ENCODE measurements at places on chromosomes 13 and 19.

DNA sequence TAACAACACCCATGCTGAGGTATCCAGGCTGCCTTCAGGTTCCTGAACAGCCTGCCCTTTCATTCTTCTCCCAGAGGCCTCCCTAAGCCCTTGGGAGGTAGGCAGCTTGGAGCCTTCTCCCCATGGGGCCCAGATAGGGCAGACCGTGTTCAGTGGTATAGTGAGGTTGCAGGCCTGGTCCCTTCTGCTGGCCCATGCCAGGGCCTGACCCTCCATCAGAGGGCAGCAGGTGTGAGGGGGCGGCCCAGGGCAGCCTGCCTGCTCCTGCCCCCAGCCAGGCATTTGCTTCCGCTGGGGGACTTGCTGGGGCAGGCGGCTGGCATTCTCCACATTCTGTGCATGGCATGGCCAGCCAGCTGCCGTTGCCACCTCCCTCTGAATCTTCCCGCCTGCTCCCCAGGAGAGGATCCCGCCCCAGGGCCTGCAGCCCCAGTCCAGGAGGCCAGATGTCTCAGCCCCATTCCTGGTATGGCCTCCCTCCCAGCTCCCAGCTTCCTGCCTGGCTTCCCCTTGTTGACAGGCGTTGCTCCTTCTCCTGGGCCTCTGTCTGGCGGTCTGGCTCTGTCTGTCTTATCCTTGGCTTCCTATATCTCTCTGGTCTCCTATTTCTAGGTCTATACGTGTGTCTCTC is 8.9 kb downstream of the CIC start:
- no peak overlapping the region for H3K27ac ChIP-seq
- H3K4me3 ChIP-seq, result no peak overlapping the region
- no peak for DNase-seq

- H3K4me3 ChIP-seq, result no peak overlapping the region
- DNase-seq, result no peak
- no peaks in the 10 kb centered on the region for H3K36me3 ChIP-seq
- H3K27ac ChIP-seq, result no peak overlapping the region
- no peaks in the 10 kb centered on the region for H3K27me3 ChIP-seq
- H3K4me1 ChIP-seq, result peaks cover 9% of the 10 kb centered on the region
Observed at GRCh38 chr19:16014923-16015804, 61.1 kb upstream of the TPM4 start.

DNA sequence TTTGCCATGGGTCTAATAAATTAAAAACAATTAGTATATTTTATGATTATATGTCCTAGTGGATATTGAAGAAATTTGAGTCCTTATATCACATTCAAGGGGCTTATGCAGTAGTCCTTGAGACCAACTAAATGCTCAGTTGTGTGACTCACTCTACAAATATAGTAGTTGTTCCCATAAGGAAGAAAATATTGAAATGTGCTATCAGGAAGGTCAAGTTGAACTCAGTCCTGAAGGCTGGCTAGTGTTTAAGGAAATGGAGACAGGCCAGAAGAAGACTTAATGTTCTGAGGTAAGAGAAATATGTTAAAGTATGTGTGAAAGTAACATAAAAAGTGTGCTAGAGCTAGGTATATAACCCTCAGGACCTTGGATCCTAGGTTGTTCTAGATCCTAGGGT is 766.1 kb upstream of the GPC6 start:
- H3K27ac ChIP-seq, result no peak overlapping the region
- H3K4me3 ChIP-seq, result no peak overlapping the region
- no peaks in the 10 kb centered on the region for H3K4me1 ChIP-seq
- no peaks in the 10 kb centered on the region for H3K36me3 ChIP-seq
- no peak for DNase-seq

- no peak for DNase-seq
- H3K27me3 ChIP-seq, result peaks cover 2% of the 10 kb centered on the region
- H3K4me1 ChIP-seq, result no peaks in the 10 kb centered on the region
- H3K36me3 ChIP-seq, result no peaks in the 10 kb centered on the region
- H3K27ac ChIP-seq, result no peak overlapping the region
Observed at GRCh38 chr19:10005632-10006334, 4.5 kb downstream of the COL5A3 start.

GRCh38 chr13:100986571-100986970 is 312.0 kb upstream of the TMTC4 start:
- no peaks in the 10 kb centered on the region for H3K4me1 ChIP-seq
- no peak overlapping the region for H3K4me3 ChIP-seq
- H3K36me3 ChIP-seq, result no peaks in the 10 kb centered on the region
- H3K27ac ChIP-seq, result no peak overlapping the region

DNA sequence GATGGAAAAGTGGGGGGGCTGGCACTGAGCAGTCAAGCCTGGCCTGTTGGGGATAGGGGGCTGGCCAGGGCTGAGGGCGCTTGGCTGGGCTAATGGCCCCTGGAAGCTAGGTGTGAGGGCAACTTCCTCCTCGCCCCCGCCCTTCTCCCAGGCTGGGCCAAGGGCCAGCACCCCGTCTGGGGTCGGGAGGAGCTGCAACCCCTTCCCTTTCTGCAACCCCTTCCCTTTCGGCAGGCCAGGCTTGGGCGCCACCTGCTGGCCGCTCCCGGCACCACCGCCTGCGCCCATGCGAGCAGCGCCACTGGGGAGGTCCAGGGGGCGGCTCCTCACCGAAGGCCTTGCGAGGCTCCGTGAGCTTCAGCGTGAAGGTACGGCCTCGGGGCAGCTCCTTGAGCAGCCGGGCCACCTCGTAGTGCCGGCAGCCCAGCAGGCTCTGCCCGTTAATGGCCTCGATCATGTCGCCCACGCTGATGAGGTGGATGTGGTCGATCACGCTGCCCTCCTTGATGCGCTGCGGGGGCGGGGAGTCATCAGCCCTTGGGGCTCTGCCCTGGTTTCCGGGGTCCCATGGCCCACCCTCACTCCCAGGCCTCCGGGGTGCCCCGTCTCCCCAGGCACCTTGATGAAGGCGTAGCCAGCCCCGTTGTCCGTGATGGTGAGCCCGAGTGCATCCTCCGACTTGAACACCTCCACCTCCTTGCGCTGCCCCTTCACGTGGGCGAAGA is 5.0 kb upstream of the PTGER1 start:
- peaks cover 19% of the 10 kb centered on the region for H3K36me3 ChIP-seq
- H3K4me3 ChIP-seq, result no peak overlapping the region
- DNase-seq, result peak; percentile 85
- no peaks in the 10 kb centered on the region for H3K27me3 ChIP-seq
- H3K4me1 ChIP-seq, result peaks cover 9% of the 10 kb centered on the region

DNA sequence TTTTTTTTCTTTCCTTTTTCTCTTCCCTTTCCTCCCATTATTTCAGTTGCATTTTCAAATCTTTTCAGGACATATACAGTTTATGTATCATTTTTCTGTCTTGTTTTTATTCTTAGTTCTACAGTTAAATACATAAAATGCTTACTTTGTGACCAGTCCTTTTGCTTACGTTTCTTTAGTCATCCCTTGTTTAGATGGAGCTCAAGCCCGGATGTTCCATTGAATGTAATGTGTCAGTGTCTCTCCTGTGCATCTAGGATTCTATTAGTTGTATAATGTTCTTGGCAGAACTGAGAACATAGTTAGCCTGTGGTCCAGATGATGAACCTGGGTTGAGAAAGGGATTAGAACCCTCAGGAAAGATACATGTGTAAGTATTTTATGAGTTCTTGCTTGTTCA is 17.8 kb downstream of the WASF3 start:
- no peaks in the 10 kb centered on the region for H3K27me3 ChIP-seq
- no peaks in the 10 kb centered on the region for H3K36me3 ChIP-seq
- H3K27ac ChIP-seq, result no peak overlapping the region
- no peak overlapping the region for H3K4me3 ChIP-seq
- no peak for DNase-seq

- H3K4me1 ChIP-seq, result peaks cover 42% of the 10 kb centered on the region
- peak overlapping the region; percentile 34 for H3K4me3 ChIP-seq
- peaks cover 6% of the 10 kb centered on the region for H3K27me3 ChIP-seq
- no peak overlapping the region for H3K27ac ChIP-seq
- no peaks in the 10 kb centered on the region for H3K36me3 ChIP-seq
Observed at GRCh38 chr19:38228491-38229439, 4.7 kb upstream of the DPF1 start.

DNA sequence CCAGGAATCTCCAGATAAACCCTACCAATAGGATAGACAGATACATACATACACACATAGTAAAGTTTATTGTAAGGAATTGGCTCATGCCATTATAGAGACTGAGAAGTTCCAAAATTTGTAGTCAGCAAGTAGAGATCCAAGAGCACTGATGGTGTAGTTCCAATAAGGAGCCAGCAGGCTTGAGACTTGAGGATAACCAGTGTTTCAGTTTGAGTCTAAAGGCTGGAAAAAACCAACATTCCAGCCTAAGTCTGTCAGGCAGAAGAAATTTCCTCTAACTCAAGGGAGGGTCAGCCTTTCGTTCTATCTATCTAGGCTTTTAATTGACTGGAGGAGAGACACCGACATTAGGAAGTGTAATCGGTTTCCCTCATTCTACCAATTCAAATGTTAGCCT is 110.2 kb upstream of the TSHZ3 start:
- no peaks in the 10 kb centered on the region for H3K36me3 ChIP-seq
- no peak for DNase-seq
- H3K27ac ChIP-seq, result no peak overlapping the region
- no peaks in the 10 kb centered on the region for H3K4me1 ChIP-seq

GRCh38 chr13:99294958-99295357 is 12.2 kb downstream of the GPR183 start:
- H3K4me1 ChIP-seq, result no peaks in the 10 kb centered on the region
- H3K36me3 ChIP-seq, result peaks cover 16% of the 10 kb centered on the region
- H3K27ac ChIP-seq, result no peak overlapping the region
- no peak overlapping the region for H3K4me3 ChIP-seq

GRCh38 chr19:1416014-1416841 is 8.8 kb downstream of the DAZAP1 start:
- peaks cover 24% of the 10 kb centered on the region for H3K4me1 ChIP-seq
- H3K27ac ChIP-seq, result peak overlapping the region; percentile 76
- H3K27me3 ChIP-seq, result no peaks in the 10 kb centered on the region
- no peak for DNase-seq
- peaks cover 91% of the 10 kb centered on the region for H3K36me3 ChIP-seq

All from K562 (cell line).